ENCODE measurements at places on chromosomes 12 and 14.

DNA sequence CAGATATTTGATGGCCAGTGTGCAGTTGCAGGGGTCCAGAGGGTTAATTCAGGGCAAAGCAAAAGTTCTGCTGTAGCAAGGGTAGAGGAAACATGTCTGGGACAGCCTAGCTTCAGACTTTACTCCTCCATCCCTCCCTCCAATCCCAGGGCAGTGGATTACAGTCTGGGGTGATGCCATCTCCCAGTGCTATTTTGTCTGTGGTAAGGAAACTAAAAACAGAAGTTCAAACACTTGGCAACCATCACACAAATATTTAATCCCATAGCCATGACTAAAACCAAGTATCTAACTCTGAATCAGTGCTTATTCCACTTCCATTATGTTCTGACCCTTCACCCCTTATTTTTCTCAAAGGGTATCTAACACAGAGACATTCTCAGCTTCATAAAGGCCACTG lies 61.8 kb downstream of the PIK3C2G start:
- DNase-seq = no peak

DNA sequence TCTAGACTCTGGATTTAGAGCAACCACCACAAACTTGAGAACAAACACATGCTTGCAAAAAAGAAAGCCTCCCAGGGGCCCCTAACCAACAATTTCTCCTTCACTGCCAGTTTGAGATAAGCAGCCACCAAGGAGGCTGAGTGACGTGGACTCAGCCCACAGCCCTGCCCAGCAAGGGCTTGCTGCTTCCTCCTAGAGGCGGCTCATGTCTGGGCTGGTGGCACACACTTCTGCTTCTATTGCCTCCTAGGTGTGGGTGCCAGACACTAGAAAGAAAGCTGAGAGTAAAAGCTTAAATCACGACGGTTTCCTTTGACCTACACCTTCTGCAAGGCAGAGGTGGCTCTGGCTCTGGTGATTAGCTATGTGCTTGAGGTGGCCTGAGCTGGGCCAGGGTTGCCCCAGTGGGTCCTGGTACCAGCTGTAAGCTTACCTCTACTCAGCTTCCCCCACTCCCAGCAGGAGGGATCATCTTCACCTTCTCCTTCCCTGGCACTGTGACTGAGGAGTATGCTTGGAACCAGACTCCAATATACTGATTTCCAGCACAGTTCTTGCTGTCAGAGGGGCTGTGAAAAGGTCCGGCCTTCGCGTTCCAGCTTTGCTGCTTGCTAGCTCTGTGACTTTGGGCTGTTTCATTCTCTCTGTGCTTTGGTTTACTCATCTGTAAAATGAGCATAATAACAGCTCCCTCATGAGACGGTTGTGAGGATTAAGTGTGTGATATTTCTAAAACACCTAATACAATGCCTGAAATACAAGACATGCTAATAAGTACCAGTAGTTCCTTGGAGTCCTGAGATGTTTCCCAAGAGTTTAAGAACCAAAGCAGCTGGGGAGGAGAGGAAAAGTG lies 89.7 kb upstream of the PARP11 start:
- DNase-seq = no peak

- peak; percentile 81 for DNase-seq
Observed at GRCh38 chr12:70609739-70610491, 27.3 kb downstream of the PTPRB start.

DNA sequence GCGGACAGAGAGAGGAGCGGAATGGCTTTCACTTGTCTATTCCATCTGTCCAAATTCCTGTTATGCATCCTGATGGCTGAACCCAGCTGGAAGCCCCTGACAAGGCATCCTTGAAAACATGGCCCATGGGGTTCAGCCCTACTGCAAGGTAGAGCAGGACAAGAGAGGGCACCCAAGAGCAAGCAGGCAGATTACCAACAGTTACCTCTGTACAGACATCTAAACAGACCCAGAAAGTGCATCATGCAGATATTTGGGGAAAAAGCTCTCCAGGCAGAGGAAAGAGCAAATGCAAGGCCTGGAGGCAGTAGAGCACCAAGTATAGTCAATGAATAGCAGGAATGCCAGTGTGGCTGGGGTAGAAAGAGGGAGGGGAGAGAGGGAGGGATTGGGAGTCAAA lies 407.5 kb downstream of the PCNX1 start:
- DNase-seq = no peak

- DNase-seq = no peak
Observed at GRCh38 chr14:71698673-71699072, 233.6 kb upstream of the RGS6 start.

- no peak for DNase-seq
Observed at GRCh38 chr14:100042286-100042685, 22.9 kb upstream of the EVL start.

GRCh38 chr12:33628087-33628486 lies 188.5 kb upstream of the SYT10 start:
- no peak for DNase-seq
